ENCODE measurements at places on chromosomes 16 and 17.

DNA sequence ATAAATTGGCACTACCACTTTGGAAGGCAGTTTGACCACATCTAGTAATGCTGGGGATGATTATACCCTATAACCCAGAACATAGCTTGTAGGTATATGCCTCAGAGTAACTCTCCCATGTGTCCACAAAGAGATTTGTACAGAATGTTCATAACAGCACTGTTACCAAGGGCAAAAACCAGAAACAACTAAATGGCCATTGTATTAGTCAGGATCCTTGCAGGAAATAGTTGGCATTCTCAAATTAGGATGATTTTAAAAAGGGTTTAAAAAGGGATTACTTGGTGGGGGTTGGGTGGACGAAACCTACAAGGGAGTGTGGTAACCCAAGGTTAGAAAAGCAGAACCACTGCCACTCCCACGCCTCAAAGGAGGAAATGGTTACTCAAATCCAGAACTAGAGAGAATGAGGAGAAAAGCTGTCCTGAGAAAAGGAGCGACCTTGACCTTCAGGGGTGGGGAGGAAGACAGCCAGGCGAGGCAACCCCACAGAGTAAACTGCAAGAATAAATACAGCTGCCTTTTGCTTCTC lies 2.1 kb downstream of the CPPED1 start:
- DNase-seq = no peak

DNA sequence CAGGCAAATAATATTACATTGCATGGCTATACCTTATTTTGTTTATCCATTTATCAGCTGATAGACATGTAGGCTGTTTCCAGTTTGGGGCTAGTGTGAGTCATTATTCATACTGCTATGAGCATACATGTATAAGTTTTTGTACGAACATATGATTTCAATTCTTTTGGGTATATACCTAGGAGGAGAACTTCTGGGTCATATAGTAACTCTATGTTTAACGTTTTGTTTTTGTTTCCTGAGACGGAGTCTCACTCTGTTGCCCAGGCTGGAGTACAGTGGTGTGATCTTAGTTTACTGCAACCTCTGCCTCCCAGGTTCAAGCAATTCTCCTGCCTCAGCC lies 2.4 kb upstream of the ITGAL start:
- DNase-seq = no peak

- DNase-seq = no peak
Observed at GRCh38 chr17:40338058-40338457, 26.5 kb downstream of the GJD3 start.

DNA sequence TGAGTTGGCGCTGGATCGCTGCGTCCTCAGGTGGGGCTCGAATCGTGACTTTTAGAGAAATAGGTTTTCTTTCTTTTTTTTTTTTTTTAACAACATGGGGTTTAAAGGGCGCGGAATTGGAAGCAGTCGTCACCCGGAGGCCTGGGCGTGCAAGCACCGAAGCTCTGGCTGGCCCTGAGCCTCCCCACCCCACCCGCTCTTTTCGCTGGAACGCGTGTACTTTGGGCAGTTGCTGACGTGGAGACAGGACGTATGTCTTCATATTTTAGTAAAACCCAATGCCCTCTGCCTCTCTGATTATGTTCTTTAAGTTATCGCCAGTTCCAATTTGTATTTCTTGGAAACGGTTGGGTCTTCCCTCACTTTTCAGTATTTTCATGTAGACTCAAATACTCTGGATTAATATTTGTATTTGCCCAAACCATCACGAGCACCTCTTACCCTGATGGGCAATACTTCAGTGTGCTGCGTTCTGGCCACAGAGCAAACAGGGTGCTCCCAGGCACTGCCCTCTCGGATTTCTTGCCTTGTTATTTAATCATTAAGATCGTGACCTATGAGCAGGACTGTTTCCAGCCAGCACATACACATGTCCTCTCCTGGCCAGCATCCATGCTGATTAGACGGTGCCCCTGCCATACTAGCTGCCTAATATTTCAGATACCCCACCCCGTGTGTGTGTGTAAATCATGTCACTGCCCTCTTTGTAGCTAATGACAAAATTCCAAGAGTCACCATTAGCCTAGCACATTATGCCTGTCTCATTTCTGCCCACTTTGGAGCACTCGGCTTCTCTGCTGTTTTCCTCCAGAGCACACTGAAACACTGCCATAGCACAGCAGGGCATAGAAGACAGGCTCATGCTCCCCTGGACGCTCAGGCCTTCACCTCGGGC lies 805 bp upstream of the C16orf95 start:
- no peak for DNase-seq

DNA sequence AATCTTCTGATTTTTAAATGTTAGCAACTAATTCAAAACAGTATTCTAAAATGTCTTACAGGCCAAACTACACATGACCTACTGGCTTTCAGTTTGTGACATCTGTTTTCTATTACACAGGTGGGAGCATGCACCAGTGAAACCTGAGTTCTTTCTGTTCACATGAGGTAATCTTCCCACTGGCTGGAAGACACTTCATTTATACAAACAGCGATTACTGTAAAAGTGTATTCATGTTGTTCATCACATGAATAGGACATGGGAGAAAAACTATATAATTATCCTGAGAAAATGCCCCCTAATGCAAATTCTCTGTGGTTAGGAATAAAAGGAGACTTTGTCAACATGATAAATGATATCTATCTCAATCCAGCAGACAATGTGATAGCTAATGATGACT lies 11.1 kb upstream of the PIK3R5 start:
- DNase-seq = no peak

- DNase-seq = no peak
Observed at GRCh38 chr17:1808644-1809043, 21.1 kb downstream of the SMYD4 start.
